ENCODE measurements at places on chromosomes 5 and 9. TPM values are rescaled to one million over a fixed set of nuclear protein-coding genes. Genes with fewer than 3 reads are reported as not detected.

Gene OLFML2A
- total RNA-seq = 2.8 TPM

Gene PLCXD3
- 0.29 TPM for total RNA-seq

Gene TMEFF1
- not detected for total RNA-seq

Gene SV2C
- 0.54 TPM for total RNA-seq

Gene ZNF483
- 27.4 TPM for total RNA-seq

All from mucosa of descending colon (tissue), 3 donors.